ENCODE measurements at places on chromosomes 1 and 21. TPM values are rescaled to one million over a fixed set of nuclear protein-coding genes. Genes with fewer than 3 reads are reported as not detected.
A peak's percentile ranks its signal among the peaks of the same experiment; 100 is the strongest.

- no peak overlapping the region for H3K27ac ChIP-seq
- H3K4me3 ChIP-seq, result no peak overlapping the region
- no peaks in the 10 kb centered on the region for H3K36me3 ChIP-seq
- H3K27me3 ChIP-seq, result no peaks in the 10 kb centered on the region
- DNase-seq, result no peak
Observed at GRCh38 chr1:163535807-163536206, 214.1 kb downstream of the NUF2 start.

GRCh38 chr1:89260042-89260441 lies 12.6 kb downstream of the GBP5 start:
- no peak overlapping the region for H3K27ac ChIP-seq
- no peak for DNase-seq
- H3K27me3 ChIP-seq, result no peaks in the 10 kb centered on the region
- peaks cover 19% of the 10 kb centered on the region for H3K4me1 ChIP-seq
- no peak overlapping the region for H3K4me3 ChIP-seq

DNA sequence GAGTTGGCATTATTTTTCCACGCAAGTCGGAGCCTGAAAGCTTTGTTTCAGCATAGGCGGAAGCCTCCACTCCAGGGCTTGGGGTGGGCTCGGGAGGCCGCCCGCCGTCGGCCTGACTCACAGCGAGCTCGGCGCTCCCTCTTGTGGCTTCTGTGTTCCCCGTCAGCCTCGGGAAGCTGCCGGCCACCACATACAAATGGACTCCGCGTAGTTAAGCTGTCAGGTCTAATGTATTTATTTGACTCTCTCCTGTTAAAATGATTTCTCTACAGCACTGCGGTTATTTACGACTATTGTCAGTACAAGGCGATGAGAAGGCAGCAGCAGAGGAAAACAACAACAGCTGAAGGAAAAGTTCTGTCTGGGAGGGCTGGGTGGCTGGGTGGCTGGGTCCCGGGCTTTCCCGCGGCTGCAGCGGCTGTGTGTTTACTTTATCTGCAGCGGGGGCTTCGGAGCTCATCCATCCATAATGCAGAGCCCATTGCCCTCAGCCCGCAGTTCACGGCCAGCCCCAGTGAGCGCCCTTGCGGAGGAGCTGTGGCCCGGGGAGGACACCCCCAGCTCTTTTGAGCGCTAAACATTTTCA lies 375.7 kb upstream of the CAMK1G start:
- no peaks in the 10 kb centered on the region for H3K36me3 ChIP-seq
- peaks cover 4% of the 10 kb centered on the region for H3K27me3 ChIP-seq
- peaks cover 7% of the 10 kb centered on the region for H3K4me1 ChIP-seq
- peak; percentile 81 for DNase-seq
- H3K27ac ChIP-seq, result no peak overlapping the region
- H3K4me3 ChIP-seq, result peak overlapping the region; percentile 83

DNA sequence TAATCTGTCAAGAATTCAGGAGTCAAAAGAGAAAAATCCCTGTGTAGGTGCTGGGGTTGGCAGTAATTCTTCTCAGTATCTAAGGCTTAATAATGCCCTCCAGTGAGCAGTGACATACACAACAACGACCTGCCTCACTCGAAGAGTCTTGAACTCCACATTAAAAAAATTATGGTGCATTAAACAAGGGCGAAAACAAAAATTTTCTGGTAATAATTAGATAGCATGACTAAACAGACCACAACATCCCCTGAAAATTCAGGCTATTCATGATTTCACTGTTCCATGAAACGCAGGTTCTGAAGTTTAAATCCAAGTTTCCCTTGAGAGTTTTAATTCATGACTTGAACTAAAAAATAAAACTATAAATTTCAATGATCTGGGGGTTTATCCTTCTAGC lies 5.1 kb downstream of the SRSF4 start:
- no peak overlapping the region for H3K27ac ChIP-seq
- H3K36me3 ChIP-seq, result peaks cover 20% of the 10 kb centered on the region
- no peak overlapping the region for H3K4me3 ChIP-seq
- H3K27me3 ChIP-seq, result peaks cover 5% of the 10 kb centered on the region
- no peak for DNase-seq

- H3K4me1 ChIP-seq, result peaks cover 31% of the 10 kb centered on the region
- H3K36me3 ChIP-seq, result no peaks in the 10 kb centered on the region
- no peak overlapping the region for H3K4me3 ChIP-seq
- DNase-seq, result peak; percentile 42
Observed at GRCh38 chr1:156123356-156124196, 9.1 kb downstream of the LMNA start.

- DNase-seq, result no peak
- no peaks in the 10 kb centered on the region for H3K4me1 ChIP-seq
- H3K4me3 ChIP-seq, result no peak overlapping the region
- peaks cover 2% of the 10 kb centered on the region for H3K27me3 ChIP-seq
Observed at GRCh38 chr1:55520861-55521260, 305.7 kb upstream of the USP24 start.

DNA sequence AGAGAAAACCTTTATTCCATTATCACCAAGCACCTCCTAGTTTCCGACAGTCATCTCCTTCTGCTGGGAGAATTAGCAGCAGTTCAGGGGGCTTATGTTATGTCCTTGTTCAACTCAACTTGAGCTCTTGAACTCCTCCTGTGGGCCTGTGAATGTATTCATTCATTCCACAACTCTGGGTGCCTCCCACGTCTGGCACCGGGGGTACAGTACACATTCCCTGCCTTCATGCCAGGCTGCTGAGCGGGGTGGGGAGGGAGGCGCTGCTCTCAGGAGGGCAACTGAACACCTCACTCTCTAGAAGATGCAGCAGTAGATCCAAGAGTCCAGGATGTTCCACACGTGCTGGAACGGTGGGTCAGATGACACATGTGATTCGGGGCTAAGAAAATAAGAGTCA lies 4.3 kb upstream of the MX2 start:
- H3K4me1 ChIP-seq, result no peaks in the 10 kb centered on the region
- no peaks in the 10 kb centered on the region for H3K36me3 ChIP-seq
- no peak overlapping the region for H3K4me3 ChIP-seq
- H3K27me3 ChIP-seq, result peaks cover 5% of the 10 kb centered on the region
- H3K27ac ChIP-seq, result no peak overlapping the region

GRCh38 chr21:29320031-29320430 lies 21.3 kb downstream of the BACH1 start:
- H3K27ac ChIP-seq, result no peak overlapping the region
- peaks cover 7% of the 10 kb centered on the region for H3K36me3 ChIP-seq
- DNase-seq, result no peak
- H3K4me1 ChIP-seq, result peaks cover 7% of the 10 kb centered on the region
- H3K4me3 ChIP-seq, result no peak overlapping the region

SPRR2F gene
- total RNA-seq, result not detected

ALPL gene
- total RNA-seq, result 11.7 TPM

ZSCAN20 gene
- 7.3 TPM for total RNA-seq

FMN2 gene
- total RNA-seq, result 2.6 TPM
